ENCODE measurements at places on chromosomes 16 and 17.
A peak's percentile ranks its signal among the peaks of the same experiment; 100 is the strongest.

GRCh38 chr17:55726440-55726839 lies 3.8 kb upstream of the TMEM100 start:
- no peak for DNase-seq

- peak; percentile 72 for DNase-seq
These were observed 120.9 kb downstream of the MRM1 start for GRCh38 chr17:36722121-36722902.

- no peak for DNase-seq
These were observed 22.2 kb downstream of the SEC14L1 start for GRCh38 chr17:77163001-77163400.

DNA sequence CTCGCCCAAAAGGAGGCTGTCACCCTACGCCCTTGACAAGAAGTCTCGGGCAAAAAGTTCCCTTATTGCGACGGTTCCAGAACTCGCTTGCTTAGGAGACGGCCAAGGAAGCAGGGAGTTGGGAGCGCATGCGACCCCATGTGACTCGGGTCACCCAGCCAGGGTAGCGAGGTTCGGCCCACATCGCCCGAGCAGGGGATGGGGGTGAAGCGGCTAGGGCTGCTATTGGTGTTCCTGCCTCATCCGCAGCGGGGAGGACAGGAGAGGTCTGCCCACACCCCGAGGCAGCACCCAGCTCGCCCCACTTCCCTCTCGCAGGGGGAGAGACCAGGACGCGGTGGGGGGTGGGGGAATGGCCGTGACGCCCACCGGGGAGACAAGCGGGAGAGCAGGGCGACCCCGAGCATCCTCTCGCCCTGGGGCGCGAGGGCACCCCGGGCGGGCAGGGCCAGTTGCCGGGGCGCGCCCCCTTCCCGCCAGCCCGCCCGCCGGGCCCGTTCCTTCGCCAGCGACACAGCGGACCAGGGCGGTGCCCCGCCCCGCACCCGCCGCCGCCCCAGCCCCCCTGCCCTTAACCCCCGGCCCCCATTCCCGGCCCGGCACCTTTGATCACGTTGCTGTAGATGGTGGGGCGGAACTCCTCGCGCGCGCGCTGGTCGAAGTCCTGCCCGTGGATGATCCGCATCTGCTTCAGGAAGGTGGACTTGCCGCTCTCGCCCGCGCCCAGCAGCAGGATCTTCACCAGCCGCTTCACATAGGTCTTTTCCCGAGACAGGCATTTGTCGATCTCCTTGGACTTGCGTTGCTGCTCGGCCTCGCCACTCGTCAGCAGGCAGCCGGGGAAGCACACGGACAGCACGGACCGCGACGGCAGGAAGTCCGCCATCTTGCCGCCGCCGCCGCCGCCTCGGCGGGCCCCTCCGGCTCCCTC lies 567 bp downstream of the GNA13 start:
- DNase-seq = peak; percentile 47

GRCh38 chr17:38322156-38322779 lies 21.5 kb downstream of the GPR179 start:
- DNase-seq = peak; percentile 70

- DNase-seq = no peak
These were observed 264.7 kb downstream of the PARN start for GRCh38 chr16:14365200-14365851.

DNA sequence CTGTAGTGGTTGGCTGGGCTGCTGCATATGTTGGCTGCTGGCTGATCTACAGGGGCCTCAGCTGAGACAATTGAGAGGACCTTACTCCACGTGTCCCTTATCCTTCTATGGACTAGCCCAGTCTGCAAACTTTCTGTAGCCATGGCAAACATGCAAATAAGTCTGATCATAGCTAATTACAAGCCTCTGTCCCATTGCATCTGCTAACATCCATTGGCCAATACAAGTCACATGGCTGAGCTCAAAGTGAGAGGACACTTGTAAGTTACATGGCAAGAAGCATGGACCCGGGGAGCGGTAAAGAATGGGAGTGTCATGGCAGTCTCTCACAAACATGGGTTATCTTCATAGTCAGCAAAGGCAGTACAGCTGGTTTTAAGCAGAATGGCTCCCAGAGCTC lies 11.6 kb upstream of the IL4R start:
- DNase-seq = no peak

DNA sequence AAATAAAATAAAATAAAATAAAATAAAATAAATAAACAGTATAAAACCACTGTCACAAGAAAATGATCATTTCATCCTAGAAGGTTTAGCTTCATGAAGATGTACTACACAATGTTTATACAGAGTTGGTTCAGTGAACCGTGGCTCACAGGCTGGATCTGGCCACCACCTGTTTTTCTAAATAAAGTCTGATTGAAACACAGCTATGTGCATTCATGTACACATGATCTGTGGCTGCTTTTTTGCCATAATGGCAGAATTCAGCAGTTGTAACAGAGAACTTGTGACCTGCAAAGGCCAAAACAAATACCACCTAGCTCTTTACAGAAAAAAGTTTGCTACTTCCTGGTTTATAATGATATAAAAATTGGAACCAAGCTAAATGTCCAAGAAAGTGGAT lies 12.6 kb upstream of the RPRML start:
- no peak for DNase-seq

GRCh38 chr16:74580833-74581232 lies 26.1 kb downstream of the GLG1 start:
- no peak for DNase-seq

GRCh38 chr17:50625032-50625871 lies 9.4 kb upstream of the ABCC3 start:
- DNase-seq = no peak

DNA sequence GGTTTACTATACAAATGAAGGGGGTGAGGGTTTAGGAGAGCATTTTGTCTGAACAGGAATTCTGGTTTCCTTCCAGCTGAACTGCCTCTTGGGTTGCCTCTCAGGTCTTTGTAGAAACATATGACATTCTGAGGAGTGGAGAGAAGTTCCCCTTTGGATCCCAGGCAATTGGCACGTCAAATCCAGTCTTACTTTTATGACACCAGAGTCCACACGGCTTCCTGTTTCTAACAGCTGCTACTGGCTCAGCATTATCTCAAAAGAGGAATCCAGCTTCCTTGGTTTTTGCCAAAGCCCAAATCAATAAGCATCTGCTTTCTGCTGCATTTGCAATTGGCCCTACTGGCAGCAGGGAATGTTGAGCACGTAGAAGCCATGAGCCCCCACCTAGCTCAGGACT lies 97.6 kb upstream of the FAM20A start:
- no peak for DNase-seq

GRCh38 chr17:35010093-35010492 lies 29.8 kb downstream of the LIG3 start:
- no peak for DNase-seq

DNA sequence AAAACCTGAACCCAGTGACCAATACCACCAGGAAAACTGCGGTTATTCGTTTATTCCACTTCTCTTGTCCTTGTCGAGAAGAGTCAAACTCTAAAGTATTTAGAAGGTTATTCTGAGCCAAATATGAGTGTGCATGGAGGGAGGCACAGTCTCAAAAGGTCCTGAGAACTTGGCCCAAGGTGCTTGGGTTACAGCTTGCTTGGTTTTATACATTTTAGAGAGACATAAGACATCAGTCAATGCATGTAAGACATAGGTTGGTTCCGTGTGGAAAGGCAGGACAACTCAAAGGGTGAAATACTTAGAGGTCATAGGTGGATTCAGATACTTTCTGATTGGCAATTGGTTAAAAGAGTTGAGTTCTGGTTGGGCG lies 681 bp upstream of the TRAP1 start:
- no peak for DNase-seq

DNA sequence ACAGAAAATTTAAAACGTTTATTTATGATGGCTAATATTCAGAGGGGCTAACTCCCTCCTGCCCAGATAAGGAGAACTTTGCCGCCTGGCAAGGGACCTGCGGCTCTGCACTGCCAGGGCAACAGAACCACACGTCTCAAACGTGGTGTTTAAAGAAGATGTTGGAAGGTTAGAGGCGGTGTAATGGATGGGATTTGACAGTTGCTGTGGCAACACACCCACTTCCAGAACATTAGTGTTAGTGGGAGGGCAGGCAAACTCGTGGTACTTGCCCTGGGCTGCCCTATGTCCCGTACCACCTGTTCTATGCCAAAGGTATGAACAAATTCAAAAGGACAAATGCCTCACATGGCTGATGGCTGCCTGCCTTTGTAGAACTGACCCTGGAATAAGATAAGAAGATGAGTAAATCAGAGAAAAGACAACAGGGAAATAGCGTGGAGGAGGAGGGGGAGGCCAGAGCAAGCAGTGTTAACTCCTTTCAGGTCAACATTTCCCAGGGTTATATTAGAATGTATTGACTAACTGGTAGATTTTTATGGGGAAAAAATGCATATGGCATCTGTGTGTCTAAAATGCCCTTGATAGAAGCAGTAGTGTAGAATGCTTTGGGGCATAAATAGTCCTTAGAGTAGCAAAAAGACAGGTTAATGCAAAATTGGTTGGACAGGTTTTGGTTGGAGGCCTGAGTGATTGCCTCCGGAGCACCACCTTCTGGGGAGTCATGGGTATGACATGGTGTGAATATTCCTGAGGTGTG lies 30.8 kb downstream of the HLF start:
- DNase-seq = peak; percentile 56

- DNase-seq = peak; percentile 90
These were observed 23.6 kb upstream of the KRT17 start for GRCh38 chr17:41647940-41648410.

DNA sequence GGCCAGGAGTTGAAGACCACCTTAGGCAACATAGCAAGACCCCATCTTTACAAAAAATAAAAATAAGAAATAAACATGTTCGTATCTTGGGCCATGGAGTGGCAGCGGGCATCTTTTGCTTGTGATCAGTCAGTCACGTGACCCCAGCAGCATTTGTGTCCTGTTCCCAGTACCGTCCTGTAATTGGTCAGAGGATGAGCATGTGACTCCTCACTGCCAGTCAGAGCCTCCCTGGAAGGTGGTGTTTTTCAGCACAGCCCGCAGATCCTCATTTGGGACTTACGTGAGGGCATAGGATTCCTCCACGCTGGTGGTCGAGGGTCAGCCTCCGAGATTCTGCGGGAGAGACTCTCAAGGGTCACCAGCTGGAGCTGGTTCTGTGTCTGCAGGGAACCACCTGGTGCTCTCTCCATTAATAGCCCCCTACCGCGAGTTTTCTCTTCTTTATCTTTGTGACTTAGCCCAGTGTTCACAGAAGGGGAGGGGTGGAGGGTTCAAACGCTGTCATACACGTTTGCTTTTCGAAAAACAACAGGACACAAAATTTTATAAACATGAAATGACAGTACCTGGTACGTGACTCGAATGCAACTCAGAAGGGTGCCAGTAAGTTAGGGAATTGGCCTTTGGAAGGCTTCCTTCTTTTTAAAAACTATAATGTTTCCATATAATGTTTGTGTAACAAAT lies 17.2 kb downstream of the MRC2 start:
- DNase-seq = no peak

DNA sequence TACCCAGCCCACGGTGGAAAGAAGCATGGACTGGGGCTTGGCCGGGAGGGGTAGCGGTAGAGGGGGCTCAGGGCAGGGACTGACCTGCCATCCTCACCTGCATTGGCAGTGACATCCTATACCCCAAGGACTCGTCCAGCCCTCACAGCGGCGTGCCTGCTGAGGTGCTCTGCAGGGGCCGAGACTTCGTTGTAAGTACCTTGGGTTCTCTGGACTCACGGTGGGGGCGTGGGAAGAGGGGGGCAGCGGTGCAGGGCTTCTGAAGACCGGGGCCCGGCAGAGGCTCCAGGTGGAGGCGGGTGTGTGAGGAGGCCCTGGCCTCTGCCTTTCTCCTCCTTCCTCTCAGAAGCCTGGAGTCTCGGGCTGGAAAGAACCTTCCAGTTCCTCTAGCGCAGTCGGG lies 25.5 kb downstream of the POLR3E start:
- DNase-seq = no peak

DNA sequence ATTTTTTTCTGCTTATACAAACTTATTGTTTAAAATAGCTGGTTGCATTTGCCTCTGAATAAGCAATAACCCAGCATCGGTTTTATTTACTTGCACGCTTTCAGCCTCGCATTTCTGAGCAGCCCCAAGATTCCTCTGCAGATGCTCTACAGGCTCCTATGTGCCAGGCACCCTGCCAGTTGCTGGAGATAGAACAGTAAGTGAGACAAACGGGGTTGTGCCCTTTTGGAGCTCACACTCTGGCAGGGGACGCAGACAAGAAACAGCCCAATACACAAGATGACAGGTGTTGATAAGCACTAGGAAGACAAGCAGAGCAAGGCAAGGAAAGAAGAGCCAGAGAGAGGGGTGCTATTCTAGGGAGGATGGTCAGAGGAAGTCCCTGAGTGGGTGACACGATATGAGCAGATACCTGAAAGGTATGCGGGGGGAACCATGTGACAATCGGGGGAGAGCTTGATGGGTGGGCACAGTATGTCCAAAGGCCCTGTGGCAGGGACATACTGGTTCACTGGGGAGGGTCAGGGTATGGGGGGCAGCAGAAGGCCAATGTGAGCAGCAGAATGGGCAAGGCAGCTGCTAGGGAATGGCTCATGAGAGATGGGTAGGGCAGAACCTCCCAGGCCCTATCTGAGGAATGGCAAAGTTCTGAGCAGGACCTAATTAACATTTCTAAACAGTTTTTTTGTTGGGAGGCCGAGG lies 18.7 kb upstream of the ADORA2B start:
- DNase-seq = no peak

GRCh38 chr17:9833922-9834321 lies 8.2 kb downstream of the GLP2R start:
- no peak for DNase-seq

GRCh38 chr17:11284811-11285210 lies 43.8 kb downstream of the SHISA6 start:
- no peak for DNase-seq

DNA sequence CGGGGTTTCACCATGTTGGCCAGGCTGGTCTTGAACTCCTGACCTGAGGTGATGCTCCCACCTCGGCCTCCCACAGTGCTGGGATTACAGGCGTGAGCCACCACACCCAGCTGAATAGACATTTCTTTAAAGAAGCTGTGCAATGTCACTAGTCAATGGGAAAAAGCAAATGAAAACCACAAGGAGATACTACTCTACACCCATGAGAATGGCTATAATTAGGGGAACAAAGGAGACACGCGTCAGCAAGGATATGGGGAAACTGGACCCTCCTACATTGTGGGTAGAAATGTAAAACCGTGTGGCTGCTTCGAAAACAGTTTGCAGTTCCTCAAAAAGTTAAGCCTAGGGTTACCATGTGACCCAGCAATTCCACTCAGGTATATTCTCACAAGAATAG lies 103.4 kb downstream of the VPS53 start:
- no peak for DNase-seq

DNA sequence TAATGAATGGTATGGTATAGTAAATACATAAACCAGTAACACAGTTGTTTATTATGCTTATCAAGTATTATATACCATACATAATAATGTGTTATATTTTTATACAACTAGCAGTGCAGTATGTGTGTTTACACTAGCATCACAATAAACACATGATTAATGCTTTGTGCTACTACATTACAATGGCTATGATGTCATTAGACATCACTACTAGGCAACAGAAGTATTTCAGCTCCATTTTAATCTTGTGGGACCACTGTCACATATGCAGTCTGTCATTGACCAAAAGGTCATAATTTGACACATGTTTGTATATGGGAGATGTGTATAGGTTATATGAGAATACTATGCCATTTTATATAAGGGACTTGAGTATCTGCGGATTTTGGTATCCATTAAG lies 32.7 kb downstream of the TRIM37 start:
- no peak for DNase-seq

- no peak for DNase-seq
These were observed 218.2 kb upstream of the CHMP6 start for GRCh38 chr17:80773243-80773991.

Measured in activated CD4-positive, alpha-beta T cell treated with anti-CD3 and anti-CD28 coated beads, Interleukin-2, amount 50 U/mL, for 1 hour (primary cell).